ENCODE measurements at places on chromosomes 4 and X.

DNA sequence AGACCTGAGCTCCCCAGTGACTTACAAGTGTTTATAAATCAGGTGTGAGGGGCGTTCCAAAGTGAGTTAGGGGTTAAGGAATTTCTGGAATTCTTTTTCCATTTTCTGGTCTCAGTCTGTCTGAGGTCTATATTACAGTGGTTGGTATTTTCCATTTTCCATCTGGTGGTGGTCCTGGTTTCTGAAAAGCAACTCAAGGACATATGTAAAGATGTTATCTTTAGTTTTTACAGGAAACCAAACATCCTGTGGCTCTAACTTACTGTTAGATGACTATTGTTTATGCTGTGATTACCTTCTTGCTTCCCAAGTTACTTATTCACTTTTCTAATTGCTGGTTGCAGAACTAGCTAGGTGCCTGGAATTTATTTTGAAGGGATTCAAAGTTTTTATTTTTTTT, 53.5 kb upstream of the IL21 start:
- no peak for DNase-seq

DNA sequence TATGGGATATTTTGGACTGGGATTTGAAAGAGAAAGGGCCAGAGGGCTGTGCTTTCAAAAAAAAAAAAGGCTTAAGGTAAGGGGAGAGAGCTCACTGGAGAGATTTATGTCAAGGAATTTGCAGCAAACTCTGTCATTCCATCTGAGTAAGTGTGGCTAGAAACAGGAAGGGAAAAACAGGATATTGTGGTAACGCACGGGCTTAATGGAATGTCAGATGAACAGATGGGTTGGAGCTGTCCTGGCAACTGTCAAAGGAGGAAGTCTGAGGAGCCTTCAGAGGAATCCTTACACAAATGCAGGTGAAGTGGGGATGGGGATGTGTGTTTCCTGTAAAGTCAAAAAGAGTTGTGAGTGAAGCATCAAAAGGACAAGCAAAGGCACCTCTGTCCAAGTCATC, 15.1 kb upstream of the NKX3-2 start:
- DNase-seq, result no peak

DNA sequence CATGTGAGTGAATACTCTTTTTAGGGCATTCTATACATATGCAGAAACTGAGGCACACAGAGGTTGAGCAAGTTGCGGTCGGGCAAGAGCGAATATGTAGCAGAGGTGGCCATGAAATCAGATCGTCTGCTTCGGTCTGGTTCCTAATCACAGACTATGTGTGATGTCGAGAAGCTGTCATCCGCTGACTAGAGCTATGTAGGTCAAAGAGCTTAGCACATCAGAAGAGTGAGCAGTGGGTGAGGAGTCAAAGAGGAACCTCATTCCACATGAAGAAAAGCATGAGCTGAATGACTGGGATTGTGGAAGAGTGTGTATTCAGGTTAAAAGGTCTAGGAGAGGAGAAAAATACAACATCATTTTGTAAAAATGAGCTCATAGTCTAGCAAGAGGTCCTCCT, 19.0 kb downstream of the GAB3 start:
- no peak for DNase-seq

GRCh38 chrX:150489359-150490015, 78.9 kb upstream of the MTM1 start:
- DNase-seq, result no peak

Data from anterior cingulate cortex (tissue), 58 donors.